ENCODE measurements at places on chromosomes 11 and 22. TPM values are rescaled to one million over a fixed set of nuclear protein-coding genes. Genes with fewer than 3 reads are reported as not detected.

- no peak for DNase-seq
Observed at GRCh38 chr11:121067026-121067425, 34.0 kb upstream of the TECTA start.

DNA sequence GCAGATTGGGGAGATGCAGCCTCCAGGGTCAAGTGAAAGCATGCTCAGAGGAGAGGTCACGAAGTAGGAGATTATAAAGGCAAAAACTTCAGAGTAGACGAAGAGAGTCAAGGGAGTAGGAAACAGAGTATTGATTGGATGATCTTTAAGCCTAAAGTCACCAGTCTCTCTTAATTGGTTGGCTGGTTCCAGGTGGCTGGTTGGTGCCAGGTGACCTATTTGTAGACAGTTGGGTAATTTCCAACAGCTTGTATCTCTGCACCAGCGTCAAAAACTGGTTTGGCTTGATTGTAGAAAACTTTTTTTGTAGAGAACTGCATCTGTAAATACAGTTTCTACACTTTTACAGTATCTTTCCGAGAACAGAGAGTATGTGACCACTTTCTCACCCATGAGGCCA lies 75.7 kb upstream of the CCDC90B start:
- DNase-seq: no peak

- DNase-seq: no peak
Observed at GRCh38 chr11:14614091-14614622, 29.4 kb upstream of the PDE3B start.

GRCh38 chr11:133977067-133977677 lies 20.4 kb upstream of the IGSF9B start:
- DNase-seq: no peak

DNA sequence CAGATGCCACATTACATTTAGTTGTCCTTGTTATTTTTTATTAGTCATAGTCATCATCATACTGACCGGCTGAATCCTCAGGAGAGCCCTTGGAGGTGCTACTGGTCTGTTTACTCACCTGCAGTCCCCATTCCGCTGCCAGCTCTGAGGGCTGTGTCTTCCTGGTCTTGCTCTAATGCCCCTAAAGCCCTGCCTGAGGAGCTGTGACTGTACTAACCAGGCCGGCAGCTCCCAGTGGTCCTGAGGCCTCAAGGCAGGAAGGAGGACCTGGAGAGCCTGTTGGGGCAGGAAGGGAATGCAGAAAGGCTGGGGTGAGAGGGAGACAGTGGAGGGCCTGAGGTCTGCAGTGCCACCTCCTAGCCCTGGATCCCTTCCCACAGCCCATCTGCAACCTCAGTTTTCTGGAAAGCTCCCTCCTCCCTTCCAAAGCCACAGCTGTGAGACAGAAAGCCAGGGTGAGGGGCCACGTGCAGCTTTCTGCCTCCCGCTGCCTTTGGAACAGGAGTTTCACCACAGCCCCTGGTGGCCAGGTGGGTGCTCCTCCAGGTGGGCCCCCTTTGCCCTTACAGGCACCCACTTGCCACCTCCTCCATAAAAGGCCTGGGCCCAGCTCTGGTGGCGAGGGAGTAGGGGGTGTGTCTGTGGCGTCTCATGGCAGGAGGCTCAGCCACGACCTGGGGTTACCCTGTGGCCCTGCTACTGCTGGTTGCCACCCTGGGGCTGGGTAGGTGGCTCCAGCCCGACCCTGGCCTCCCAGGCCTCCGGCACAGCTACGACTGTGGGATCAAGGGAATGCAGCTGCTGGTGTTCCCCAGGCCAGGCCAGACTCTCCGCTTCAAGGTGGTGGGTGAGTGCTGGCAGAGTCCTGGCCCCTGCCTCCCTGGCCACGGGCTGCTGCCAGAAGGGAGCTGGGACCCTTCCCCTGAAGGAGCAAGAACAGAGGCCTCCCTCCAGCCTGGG lies at the start of gene ZP1:
ZP1 (plus strand) TSS at position 632 of the 960 bp plus-strand sequence; CDS start at position 652, 20 bp downstream.
- DNase-seq: no peak

DNA sequence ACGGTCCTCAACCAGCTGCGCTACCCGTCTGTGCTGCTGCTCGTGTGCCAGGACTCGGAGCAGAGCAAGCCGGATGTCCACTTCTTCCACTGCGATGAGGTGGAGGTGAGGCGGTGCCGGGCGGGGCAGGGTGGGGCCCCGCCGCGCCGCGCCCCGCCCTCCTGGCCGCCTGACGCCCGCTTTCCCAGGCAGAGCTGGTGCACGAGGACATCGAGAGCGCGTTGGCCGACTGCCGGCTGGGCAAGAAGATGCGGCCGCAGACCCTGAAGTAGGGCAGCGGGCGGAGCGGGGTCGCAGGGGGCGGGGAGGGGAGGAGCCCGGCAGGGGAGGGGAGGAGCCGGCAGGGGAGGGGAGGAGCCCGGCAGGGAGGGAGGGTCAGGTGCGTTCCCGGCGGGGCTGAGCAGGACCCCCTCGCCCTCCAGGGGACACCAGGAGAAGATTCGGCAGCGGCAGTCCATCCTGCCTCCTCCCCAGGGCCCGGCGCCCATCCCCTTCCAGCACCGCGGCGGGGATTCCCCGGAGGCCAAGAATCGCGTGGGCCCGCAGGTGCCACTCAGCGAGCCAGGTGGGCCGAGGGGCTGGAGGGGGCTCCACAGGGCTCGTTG lies 14.7 kb downstream of the EPS8L2 start:
- DNase-seq: peak; percentile 52

GRCh38 chr11:44651535-44652155 lies 75.1 kb upstream of the TSPAN18 start:
- DNase-seq: no peak

DNA sequence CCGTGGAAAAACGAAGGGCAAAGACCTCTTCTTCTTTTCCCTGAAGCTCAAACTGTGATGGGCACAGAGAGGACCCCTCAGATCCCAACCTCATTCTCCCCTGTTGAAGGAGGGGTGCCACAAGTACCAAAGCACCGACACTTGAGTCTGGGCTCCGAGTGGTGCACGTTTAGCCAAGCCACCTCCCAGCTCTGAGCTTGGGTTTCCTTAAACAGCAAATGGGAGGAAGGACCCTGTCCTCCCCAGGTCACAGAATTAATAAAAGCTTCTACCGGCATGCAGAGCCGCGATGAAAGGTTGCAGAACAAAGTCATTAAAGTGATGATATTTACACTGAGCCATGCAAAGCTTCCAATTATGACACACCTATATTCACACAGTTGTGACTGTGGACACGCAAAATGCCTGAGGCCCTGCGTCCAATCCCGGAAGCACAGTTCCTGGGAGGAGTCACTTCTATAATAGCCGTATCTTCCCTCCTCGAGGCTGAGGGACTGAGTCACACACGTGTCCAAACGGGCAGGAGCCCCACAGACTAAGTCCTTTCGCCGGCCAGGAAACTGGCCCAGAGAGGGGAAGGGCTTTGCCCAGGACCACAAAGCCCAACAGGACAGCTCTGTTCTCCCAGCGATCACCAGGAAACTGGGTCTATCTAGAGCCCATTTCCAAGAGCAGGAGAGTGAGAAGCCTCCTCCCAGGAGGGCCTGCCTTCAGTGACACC lies 922 bp upstream of the CSNK1E start:
- DNase-seq: peak; percentile 91

The OR52I1 gene
- total RNA-seq: not detected

The CD44 gene
- 149 TPM for total RNA-seq

The RIMBP3C gene
- not detected for total RNA-seq

All from Daoy (cell line).